ENCODE measurements at places on chromosomes 3 and 15.
A peak's percentile ranks its signal among the peaks of the same experiment; 100 is the strongest.

DNA sequence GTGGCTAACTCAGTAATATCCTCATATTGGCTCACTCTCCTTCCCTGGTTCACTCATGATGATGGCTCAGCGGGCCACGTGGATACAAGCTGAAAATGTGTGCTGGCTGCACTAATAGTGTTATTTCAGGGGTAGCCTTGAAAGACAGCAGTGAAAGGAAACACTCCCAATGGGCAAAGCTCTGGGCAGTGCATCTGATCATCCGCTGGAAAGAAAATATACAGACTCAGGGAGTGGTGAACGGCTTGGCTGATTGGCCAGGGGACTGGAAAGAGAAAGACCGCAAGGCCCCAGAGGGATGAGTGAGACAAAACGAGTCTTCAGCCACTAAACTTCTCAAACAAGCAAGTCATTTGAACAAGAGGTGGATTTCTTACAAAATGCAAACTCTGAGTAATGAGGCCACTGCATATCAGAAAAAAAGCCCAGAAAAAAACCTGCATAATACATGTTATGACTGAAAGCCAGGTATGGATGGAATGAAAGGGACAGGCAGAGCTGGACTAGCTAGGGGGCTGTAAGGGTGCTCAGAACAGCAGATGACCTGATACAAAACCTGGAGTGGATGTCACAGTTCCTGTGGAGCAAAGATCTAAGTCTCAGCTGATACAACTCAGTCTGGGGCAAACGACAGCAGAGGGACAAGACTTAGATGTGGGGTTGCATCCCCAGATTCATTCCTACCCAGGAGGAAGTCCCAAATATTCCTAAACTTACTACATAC, 33.3 kb downstream of the CMTM6 start:
- no peak for DNase-seq

GRCh38 chr15:80744415-80744814, 34.8 kb upstream of the CEMIP start:
- DNase-seq, result no peak

DNA sequence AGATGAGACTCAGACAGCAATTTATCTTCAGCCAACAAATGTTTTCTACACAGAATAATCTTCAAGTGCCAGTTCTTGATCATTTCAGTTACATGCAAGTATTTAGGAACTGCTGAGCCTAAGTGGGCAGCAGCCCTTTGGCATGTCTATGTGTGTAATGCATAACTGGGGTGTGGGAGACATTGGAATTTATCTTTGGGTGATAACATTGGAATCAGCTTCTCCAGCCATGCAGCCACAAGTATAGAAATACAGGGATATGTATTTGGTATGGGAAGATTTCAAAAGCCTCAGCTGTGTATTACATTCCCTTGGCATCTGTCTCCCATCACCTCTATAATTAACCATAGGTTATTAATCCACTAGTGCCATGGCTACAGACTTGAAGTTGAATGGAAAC, 63.4 kb upstream of the FOXP1 start:
- DNase-seq, result no peak

GRCh38 chr15:53910236-53910849, 67.9 kb upstream of the UNC13C start:
- peak; percentile 45 for DNase-seq

GRCh38 chr15:100775581-100776185, 103.9 kb upstream of the ALDH1A3 start:
- no peak for DNase-seq

- no peak for DNase-seq
Measured at GRCh38 chr3:9803494-9803893, 6.6 kb upstream of the TTLL3 start.

DNA sequence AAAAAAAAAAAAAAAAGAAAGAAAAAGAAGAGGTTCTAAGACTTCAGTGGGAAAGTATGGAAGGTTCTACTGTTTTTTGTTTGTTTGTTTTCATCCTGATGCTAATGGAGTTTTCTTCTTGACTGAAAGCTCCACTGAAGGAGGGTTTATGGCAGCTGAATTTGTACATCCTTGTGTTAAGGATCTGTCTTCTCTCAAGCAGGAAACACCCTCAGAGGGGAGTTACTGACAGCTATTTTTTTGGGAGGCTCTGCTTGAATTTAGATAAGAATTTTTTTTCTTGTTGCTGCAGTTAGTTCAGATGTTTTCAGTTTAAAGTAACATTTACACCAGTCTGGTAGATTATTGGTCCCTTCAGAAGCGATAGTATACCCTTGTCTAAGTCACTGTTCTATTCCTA, 325.3 kb downstream of the ROBO2 start:
- no peak for DNase-seq

DNA sequence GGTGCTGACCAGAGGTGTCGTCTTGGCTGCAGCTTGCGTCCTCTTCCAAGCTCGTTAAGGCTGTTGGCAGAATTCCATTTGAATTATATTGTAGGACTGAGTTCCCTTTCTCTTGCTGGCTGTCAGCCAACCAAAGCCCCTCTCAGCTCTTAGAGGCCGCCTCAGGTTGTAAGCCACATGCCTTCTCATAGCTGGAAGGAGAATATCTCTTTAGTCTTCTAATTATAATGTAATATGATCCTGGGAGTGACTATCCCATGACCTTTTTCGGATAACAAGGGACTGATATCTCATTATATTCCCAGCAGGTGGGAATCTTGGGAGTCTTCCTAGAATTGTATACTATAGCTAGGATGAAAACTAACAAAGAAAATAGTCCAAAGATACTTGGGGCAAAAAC, 4.8 kb downstream of the SCG5 start:
- DNase-seq, result no peak

- no peak for DNase-seq
Measured at GRCh38 chr3:104291878-104292277, 1074.8 kb upstream of the ALCAM start.

GRCh38 chr15:75694241-75695182, 18.1 kb downstream of the CSPG4 start:
- DNase-seq, result peak; percentile 47

- no peak for DNase-seq
Measured at GRCh38 chr3:183427876-183428446, 458 bp downstream of the MCF2L2 start.

DNA sequence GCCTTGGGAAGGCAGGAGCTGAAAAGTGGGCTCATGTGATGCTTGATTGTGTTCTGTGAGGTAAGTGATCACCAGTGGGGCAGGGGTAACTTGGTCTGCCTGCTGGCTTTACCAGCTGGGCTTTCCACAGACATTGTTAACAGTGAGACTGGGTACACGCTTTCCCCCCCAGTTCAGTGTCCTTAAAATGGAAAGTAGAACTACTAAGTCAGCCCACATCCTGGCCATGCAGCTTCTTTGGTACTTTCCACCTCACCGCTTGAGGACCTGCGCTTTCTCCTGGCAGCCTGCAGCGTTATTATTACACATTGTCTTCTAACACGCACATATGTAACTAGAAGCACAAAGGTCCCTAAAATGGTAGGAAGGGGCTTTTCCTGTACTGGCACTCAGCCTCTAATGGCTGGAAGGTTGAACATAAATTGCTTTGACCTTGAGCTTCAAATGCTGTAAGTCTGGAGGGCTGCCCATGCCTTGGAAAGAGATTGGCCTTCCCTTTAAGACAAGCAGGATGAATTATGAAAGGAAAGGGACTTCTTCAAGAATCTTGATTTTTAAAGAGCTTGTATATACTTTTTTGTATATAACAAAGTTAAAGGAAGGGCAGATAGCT, 216.1 kb upstream of the ROPN1 start:
- no peak for DNase-seq

Measured in HT-29 (cell line).